ENCODE measurements at places on chromosomes 11 and 22.

DNA sequence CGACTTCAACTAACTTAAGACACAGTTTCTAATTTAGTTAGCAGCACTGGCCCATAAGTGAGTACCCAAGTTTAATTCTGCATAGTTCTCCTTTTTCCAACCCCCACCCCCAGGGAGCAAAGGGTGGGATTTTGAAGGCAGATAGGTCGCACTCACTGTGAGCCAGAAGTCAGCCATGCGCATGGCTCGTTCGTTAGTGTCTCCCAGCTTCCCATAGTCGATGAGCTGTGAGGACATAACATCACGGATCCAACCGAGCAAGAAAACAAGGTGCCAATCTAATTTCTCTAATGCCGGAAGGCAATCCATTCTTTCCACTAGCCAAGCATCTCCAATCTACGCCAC is 577 bp downstream of the MRPL17 start:
- DNase-seq, result no peak

GRCh38 chr11:43738600-43739409 is 58.3 kb downstream of the HSD17B12 start:
- no peak for DNase-seq

DNA sequence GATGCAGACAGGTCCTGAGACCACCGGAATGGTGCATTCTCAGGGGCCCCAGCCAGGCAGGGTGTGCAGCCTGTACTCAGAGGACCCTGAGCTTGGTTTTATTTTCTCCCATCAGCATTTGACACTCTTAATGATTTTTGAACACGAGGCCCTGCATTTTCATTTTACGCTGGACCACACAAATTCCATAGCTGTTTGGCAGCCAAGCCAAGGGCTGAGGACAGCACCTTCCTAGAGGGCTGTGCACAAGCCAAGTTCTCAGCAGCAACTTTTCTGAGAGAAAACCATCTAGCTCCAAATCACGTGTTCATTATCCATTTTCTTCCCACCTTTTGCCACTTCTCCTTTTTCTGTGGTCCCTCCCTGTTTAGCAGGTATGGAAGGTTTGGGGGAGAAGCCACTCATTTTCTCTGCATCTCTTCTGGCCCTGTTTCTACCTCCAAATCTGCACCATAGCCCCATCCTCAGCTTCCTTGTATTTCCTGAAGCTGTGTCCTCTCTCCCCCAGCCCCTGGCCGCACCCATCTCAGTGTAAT is 60.4 kb downstream of the TRAF6 start:
- no peak for DNase-seq

GRCh38 chr11:1345737-1346513 is 36.5 kb upstream of the TOLLIP start:
- DNase-seq, result no peak

- no peak for DNase-seq
These were observed 39.2 kb upstream of the SLC36A4 start for GRCh38 chr11:93236741-93237675.

DNA sequence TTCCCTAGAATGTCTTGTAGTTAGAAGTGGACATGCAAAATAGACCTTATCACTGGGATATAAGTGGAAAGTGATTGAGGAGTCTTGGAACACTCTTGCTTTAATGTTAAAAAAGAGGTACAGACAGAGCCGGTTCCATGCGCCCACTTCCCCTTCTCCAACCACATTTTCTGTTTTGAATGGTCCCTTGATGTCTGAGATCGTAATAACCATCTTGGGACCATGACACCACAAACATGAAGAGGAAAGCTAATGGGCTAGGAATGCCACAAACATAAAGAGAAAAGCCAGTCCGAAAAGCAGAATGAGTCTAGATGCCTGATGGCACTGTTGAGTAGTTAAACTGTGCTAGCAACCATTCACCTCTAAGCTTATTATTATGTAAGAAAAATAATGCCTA is 54.8 kb upstream of the SPON1 start:
- DNase-seq, result no peak

DNA sequence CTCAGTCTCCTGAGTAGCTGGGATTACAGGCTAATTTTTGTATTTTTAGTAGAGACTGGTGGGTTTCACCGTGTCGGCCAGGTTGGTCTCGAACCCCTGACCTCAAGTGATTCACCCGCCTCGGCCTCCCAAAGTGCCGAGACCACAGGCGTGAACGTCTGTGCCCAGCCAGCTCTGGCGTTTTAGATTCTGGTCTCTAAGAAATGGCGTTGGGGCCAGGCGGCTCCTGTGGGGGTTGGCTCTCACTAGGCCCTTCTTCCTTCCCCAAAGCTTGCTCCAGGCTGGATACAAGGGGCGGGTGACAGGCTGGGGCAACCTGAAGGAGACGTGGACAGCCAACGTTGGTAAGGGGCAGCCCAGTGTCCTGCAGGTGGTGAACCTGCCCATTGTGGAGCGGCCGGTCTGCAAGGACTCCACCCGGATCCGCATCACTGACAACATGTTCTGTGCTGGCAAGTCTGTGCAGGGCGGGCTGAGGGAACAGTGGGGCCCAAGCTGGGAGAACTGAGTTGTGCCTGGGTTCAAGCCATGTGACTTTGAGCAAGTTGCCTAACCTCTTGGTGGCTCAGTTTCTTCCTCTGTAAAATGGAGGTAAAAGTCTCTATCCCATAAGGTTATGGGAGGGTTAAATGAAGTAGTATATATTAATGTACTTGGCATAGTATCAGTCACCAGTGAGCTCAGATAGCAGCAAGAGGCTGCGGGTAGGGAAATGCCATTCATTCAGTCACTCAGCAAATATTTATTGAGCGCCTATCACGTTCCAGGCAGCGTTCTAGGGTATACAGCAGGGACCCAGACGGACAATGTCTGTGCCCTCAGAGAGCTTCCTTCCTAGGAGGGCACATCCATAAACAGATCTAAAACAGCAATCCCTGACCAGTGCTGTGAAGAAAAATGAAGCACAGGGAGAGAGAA is 10.4 kb downstream of the F2 start:
- DNase-seq, result no peak

- no peak for DNase-seq
These were observed 19.6 kb upstream of the PISD start for GRCh38 chr22:31681349-31682345.

- no peak for DNase-seq
These were observed 52.3 kb downstream of the SLC22A12 start for GRCh38 chr11:64643256-64643881.

- no peak for DNase-seq
These were observed 22.1 kb downstream of the STIM1 start for GRCh38 chr11:3877364-3878257.

DNA sequence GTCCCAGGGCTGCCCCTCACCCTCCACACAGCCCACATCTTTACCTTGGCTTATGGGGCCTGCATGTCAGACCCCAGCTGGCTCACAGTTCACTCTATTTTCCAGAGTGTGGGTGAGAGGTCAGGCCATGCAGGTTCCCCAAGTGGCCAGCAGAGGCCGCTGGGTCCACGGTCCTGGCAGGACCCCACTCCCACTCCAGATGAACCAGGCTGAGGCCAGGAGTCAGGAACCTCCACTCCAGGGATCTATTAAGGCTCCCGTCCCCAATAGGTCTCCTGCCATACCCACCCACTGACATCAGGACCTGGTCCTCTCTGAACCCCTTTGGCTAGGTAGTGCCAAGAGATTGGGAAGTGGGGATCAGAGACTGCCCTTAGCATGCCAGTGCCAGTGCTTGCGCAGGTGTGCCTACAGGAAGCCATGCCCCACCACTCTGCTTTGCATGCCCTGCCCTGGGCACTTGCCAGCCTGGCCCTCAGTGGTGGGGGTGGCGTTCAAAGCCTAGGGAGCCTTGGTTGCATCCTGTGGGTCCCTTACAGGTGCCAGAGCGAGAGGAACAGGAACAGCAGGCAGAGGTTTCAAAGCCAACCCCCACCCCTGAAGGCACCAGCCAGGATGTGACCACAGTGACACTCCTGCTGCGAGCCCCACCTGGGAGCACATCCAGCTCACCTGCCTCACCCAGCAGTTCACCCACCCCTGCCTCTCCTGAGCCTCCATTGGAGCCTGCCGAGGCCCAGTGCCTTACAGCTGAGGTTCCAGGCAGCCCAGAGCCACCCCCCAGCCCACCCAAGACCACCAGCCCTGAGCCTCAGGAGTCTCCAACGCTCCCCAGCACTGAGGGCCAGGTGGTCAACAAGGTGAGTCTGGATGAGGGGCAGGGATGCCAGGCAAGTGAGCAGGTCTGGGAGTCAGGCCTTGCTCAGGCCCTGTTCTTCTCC is 8.3 kb downstream of the SMTN start:
- no peak for DNase-seq

DNA sequence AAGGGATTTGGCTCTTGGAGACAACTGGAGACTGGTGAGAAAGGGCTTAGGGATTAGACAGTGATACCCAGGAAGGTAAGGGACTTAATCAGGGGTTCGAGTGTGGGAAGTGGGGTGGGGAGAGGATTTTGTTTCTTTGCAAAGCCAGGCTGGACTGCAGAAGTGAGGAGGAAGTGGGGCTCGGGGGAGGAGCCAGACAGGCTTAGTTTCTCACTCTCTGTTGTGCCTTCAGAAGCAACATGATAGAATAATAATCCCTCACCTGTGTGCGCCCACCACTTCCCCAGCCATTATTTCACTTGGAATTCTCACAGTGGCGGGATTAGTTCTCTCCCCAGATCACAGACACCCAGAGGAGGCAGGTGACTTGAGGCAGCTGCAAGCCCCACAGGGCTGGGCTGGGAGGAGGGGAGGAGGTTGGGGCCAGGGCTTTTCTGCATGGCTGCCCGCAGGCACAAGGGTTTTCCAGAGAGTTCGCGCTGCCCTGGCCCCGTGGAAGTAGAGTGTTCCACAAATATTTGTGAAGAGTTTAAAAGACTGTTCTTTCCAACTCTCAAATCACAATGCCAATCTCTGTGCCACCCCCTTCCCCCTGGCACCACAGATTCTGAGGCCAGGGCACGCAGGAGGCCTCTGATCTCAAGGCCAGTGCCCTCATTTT is 4.0 kb upstream of the SEC14L2 start:
- no peak for DNase-seq

DNA sequence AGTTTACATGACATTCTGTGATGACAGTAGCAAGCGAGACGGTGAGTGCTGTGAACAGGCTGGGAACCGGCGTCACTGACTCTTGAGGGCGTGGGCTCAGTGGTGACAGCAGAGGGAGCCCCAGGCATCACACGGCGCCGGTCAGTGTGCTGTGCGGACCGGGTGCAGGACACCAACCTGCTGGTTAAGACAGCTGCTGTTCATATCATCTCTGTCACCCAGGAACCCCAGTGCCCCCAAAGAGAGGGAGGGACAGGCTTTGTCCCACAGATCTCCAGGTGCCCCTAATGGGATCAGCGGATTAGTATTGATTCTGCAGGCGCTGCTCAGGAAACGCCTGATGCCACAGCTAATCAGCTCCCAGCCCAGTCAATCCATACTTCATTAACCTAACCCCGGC is 18.4 kb downstream of the B3GAT1 start:
- no peak for DNase-seq

DNA sequence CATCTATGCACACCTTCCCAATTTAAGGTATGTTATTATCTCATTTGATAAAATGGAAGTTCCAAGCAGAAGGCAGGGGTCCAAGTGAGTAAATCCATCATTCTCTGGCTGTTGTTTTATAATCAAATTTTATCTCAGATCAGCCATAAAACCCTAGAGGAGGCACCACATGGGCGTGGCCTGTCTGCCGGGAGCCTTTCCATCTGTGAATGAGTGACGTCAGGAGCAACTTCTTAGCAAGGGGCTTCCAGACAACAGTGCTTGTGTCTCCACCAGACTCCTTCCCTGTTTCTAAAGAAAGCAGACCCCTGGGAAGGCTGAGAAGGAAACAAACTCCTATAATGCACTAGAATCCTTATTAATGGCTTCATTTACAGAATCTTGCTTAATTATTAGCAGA is 13.5 kb downstream of the SEZ6L start:
- DNase-seq, result no peak

DNA sequence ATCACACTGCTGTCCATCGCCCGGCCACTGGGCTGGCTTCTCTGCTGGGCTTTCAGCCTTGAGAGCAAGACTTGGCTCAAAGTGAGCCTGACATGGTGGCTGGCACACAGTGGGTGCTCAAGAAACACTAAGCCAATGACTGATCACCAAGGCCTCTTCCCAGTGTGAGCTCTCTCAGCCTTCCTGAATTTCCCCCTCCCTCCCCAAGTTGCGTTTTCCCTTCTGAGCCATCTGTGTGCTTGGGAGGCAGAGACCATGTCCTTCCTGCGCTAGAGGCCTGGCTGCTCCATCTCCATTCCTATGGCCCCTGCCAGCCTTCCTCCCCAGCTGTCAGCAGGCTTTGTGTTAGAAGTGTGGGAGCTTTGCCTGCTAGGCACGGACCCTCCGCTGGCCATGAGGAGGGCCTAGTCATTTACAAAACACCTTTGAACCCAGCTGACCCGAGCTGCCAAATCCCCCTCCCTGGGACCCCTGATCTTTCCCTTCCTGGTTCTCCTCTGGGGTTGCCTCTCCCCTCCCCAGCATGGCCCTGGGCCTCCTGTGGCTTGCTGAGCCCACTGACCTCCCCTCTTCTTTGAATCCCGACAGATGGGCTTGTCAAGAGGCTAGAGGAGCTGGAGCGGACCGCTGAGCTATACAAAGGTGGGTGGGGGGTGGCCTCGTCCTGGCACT is 13.2 kb downstream of the PICK1 start:
- no peak for DNase-seq

GRCh38 chr11:107545101-107545514 is 20.4 kb downstream of the ALKBH8 start:
- no peak for DNase-seq

- DNase-seq, result no peak
These were observed 1.9 kb upstream of the PTGDR2 start for GRCh38 chr11:60857378-60858232.

DNA sequence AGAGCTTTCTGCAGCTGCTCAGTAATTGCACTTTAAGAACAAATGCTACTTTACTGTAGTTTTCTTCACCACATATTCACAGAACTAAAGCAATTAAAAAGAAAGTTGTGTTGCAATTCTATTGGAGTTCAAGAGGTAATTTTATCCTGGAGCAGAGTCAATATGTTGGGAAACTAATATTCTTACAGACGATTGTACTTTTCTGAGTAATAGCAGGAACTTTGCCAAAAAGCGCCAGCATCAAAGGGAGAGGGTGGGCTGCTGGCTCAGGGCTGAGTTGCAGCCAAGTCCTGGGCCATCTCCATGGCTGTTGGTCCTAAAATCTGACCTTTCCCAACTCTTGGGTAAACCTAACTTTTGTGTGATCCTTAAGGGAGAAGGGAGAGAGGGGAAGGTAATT is 73.6 kb upstream of the MYO18B start:
- no peak for DNase-seq
